ENCODE measurements at places on chromosomes 3 and 15.

GRCh38 chr3:128260275-128260674, 107.0 kb downstream of the EEFSEC start:
- no peak for DNase-seq

DNA sequence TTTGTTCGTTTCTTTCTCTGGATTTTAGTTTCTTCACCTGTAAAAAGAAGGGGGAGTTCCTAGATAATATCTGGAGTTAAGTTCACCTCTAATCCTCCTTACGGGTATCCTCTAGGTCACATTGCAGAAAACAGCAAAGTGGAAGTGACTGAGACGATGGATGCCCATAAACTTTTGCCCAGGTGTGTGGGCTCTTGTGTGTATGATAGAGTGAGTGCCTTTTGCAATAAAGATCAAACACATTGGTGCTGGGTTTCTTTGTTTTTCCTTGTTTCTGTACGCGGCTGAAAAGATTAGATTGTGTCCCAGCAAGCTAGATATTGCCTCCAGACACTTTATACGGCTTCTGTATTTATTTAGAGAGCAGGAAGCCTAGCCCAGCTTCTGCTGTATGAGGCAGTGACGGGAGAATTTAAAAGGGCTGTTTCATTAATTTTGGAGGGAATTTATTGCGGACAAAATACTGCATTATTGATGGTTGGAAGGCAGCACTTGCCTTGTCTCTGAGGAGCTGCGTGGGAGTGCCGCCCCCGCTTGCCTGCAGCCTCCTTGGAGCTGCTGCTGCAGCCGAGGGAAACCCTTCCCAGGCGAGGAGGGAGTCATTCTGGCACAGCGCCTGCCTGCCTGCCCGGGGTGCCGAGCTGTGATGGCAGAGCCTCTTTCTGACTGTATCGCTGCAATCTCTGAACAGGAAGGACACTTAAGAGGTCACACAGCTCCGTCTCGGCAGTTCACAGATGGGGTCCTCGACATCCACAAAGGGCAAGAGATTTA, 38.5 kb downstream of the PYDC2 start:
- DNase-seq = no peak

DNA sequence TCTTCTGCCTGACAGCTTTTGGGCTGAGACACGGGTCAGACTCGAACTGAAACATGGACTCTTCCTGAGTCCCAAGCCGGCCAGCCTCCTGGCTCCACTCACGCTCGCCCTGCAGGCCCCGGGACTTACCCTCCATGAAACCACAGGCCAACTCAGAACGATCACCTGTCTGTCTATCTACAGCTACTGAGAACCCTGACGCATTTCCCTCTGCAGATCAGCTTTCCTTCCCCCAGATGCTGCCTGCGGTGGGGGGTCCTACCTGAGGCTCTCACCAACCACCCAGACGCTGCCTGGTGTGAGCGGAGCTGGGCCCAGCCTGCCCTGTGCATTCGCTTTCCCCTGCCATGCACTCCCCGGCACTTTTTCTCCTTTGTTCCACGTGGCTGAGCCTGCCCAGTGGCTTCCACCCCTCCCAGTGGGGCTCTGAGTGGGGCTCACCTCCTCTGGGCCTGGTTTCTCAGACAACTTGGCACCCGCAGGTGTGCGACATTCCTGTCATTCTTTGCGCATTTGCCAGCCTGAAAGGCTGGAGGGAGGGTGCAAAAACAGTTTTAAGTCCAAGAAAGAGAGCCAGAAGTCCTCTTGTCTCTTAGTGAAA, 60.2 kb downstream of the PLXNA1 start:
- DNase-seq = no peak

DNA sequence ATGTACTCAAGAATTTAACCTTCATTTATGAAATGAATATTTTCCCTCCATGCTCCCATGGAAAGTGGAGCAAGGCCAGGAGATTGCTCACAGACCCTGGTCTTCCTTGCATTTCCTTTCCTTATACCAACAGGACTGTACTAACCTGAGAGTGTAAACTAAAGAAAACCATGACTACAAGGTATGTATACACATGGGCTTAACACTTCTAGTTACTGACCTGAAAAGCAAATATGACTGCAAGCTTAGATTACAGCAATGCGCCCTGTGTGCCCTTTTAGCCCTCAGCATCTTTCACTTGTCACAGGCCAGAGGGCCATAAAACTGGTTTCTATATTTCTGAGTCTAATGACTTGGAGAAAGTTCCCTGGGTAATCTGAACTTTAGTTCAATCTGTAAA, 52.1 kb downstream of the NEK10 start:
- DNase-seq = no peak

GRCh38 chr15:50128266-50128665, 9.2 kb upstream of the ATP8B4 start:
- no peak for DNase-seq

DNA sequence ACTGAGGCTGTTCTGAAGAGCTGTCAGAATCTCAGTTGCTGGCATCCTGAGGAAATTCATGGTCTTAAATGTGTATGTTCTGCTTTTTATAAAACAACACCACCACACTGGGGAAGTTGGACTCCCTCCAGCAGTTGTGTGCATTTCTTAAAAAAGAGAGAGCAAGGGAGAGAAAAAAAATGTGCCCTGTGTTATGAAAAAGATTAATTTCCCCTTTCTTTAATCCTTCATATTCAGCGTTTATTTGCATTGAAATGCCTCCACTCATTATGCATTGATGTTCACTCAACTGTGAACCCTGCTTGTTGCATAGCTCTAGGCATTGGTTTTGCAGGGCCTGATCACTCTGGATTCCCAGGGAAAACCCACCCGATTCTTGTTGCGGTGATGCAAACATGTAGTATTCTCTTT, 4.4 kb upstream of the ZNF609 start:
- no peak for DNase-seq

DNA sequence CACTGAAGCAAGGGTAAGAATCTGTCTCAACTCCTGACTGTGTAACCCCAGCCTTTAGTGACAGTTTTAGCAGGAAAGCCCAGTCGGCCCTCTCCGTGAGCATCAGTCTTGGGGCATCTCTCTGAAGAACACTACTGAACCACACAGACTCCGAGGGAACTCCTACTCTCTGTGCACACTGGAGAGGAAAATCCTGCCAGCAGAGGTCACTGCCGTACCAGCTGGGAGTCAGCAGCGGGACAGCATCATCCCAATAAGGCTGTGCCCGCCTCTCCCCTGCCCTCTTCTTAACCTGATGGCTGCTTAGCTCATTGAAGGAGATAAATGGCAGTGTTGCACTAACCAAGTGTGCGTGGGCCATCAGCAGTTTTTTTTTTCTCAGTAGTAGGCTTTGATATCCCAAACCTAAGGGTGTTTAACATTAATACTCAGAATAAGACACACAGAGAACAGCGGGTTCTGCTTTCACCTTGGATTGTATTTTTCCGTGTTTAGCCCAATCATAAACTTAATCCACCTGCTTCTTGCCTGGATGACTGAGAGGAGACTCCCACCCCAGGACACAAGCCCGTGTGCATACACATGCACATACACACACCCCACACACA, 26.6 kb upstream of the RASA2 start:
- no peak for DNase-seq

DNA sequence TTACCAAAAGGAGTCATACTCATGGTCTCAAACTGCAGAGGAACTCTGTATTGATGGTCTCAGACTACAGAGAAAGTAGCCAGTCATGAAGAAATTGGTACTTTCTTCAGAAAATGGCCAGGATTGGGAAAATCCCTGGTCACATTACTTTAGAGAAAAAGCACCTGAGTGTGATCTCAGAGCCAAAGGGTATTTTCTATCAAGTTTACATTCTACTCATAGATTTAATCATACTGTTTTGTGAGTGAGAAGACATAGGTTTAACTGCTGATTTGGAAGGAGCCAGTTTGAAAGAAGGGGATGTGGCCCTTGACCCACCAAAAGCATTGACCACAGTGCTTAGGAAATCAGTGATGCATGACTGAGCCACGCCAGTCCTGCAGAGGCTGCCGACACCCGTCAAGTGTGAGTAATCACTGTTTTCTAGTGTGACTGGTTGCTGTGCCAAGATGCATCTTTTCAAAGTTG, 203.6 kb downstream of the AKAP13 start:
- peak; percentile 54 for DNase-seq

- no peak for DNase-seq
Measured at GRCh38 chr15:93179072-93179471, 90.1 kb upstream of the RGMA start.

DNA sequence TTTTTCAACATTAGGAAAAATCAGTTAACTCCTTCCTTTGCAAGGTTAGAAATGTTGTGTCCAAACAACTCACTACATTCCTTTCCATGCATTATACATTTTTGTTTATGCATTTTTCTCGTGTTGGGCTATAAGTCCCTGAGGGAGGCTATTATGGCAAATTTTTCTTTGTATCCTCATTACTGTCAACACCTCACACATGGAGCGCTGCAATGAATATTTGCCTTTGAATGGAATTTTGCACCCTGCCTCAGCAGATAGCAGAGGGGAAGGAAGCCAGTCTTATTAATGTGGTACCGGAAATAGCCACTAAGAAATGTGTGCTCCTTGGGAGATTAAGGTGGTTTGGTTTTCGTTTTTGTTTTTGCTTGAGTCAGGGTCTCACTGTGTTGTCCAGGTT, 134.7 kb downstream of the THSD4 start:
- DNase-seq = no peak

DNA sequence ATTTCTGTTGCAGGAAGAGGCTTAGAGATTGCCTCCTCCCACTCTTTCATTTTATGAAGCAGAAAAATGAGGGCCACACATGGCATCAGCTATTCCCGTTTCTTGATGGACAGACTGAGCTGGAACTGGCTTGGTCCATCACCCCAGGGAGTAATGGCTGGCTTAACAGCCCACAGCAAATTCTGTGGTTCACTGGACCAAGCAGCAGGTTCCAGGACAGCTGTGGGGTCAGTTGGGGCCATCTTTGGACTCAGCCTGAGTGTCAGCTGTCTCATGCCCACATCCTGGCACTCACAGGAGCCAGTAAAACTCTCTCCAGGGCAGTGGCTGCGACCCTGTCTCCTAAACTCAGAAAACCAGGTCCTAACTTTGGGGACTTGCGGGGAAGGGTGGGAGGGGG, 36.5 kb downstream of the ZDHHC19 start:
- no peak for DNase-seq

DNA sequence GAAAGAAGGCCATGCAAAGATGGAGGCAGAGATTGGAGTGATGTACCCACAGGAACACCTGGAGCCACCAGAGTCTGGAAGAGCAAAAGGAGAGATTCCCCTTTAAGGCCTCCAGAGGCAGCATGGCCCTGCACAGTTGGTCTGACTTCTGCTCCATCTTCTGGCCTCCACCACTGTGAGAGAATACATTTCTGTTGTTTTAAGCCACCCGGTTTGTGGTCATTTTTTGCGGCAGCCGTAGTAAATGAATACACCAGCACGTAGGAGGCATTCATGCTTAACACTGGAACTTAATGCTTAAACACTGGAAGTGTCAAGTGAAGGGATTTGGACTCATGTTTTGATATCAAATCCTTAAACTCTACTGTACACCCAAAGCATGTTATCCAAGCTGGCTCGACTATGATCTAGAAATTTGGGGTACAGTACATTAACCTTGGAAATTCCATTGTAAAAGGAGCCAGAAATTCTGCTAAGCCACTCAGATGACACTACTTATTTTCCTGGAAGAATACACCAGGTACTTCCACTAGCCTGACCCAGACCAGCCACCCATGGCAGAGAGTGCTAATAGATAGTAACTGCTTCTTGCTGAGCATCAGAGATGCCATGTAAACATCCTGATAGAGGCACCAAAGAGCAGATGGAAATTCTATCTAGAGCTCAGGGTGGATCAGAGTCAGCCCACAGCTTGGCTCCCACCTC, 190.9 kb downstream of the ADAMTS9 start:
- DNase-seq = no peak

DNA sequence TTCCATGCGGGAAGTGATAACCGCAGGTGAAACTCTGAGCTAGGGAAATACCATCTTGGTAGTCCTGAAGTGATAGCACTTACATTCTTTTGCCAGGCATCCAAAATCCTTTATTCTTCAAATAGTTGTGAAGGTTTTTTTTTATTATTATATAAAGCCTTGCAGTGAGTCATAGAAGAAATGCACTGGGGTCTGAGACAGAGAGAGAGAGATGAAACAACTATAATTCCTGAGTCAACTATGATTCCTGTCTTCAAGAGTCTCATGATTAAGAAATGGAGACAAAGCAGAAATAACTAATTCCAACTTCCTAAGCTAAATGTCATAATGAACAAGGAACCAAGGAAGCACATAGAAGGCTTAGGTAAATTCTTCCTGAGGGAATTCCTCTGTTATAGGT, 495.6 kb downstream of the LPP start:
- DNase-seq = no peak

DNA sequence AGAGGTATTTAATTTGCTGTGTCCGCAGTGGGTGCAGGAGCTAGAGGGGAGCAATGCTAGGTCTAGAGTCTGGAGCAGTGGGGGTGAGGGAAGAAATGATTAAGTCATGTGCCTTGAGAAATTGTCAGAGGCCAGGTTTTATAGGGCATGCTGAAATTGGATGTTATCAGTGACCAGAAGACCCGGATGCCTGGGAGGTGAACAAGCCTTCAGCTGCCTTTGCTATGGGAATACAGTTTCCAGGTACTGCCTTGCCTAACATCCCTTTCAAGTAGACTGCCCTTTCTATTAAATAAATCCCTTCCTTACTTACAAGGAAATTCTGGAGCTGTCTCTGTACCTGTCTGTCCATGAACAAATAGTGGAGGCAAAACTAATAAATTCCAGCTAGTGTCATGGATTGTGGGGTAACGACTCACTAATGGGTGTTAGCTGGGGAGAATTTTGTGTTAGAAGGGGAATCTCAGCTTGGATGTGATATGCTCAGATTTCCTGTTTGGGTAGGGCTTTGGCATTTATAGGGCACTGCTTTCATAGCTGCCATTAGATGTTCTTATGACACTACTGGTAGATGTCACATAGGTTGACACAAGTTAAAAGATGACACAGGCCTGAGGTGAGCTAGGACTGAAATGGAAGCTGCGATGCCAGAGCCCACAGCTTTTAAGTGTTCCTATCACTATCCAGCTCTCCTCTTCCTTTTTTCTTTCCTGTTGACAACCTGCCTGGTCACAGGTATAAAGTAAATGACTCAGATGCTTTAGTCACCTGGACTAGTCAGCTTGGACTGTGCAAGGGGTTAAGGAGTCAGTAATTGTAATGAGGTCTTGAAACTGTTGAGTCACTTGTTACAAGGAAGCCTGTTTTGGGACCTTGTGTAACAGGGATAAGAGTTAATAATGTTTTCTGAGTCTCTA, 21.3 kb downstream of the CHD2 start:
- no peak for DNase-seq

GRCh38 chr15:45919806-45920205, 285.0 kb downstream of the SQOR start:
- DNase-seq = peak; percentile 62

Data from HS-27A (cell line).